Caco-2 (cell line): ENCODE measurements at places on chromosomes 1 and 21.

DNA sequence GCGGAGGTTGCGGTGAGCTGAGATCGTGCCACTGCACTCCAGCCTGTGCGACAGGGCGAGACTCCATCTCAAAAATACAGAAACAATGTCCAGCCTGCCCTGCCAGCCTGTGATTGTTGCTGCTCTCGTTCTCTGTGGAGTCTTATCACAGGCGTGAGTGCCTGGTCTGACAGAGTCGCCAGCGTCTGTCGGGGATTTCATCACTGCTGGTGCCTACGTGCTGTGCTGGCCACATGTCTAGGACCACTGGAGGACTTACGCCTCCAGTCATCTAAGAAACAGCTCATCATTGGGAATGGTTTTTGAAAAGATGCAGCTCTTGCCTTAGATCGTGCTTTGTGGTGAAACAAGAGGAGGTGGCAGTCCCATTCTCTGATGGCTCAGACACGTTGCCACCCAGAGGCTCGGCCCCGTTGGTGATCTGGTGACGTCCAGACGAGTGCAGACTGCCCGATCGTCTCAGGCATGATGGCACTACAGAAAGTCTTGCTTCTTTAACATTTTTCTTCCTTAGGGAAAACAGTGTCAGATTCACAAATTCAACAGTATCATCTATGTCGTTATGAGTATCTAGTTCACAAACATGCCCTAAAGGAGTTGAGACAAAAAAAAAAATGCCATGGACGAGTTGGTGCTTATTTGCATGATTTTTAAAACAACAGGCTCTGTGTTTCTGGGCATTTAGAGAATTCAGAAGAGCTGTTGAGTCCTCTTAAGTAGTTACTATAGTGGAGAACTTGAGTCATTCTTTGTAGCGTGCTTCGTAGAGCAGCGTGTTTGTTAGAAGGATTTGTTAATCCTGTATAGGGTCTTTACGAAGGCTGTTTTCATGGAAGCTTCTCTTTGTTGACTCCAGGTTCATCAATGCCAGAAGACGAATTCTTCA is 47.5 kb downstream of the CBS start:
- H3K4me1 ChIP-seq, result peaks cover 10% of the 10 kb centered on the region; the same call in 1 of the 2 replicates
- H3K27me3 ChIP-seq, result no peaks in the 10 kb centered on the region
- DNase-seq, result no peak
- no peak overlapping the region for H3K27ac ChIP-seq
- H3K4me3 ChIP-seq, result no peak overlapping the region

GRCh38 chr1:178382372-178382771 is 114.4 kb downstream of the CLEC20A start:
- no peaks in the 10 kb centered on the region for H3K4me1 ChIP-seq
- DNase-seq, result no peak
- H3K4me3 ChIP-seq, result no peak overlapping the region
- H3K36me3 ChIP-seq, result no peaks in the 10 kb centered on the region
- H3K27me3 ChIP-seq, result no peaks in the 10 kb centered on the region

DNA sequence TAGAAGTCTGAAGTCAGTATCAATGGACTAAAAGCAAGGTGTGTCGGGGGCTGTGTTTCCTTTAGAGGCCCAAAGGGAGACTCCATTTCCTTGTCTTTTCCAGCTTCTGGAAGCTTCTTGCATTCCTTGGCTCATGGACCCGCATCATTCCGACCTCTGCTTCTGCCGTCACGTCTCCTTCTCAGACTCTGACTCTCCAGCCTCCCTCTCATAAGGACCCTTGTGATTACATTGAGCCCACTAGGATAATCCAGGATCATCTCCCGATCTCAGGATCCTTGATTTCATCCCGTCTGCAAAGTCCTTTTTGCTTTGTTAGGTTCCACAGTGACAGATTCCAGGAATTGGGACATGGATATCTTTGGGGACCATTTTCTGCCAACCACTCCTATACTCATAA is 265.8 kb upstream of the CSF3R start:
- no peaks in the 10 kb centered on the region for H3K27me3 ChIP-seq
- H3K36me3 ChIP-seq, result no peaks in the 10 kb centered on the region
- H3K4me3 ChIP-seq, result no peak overlapping the region
- no peak for DNase-seq
- H3K27ac ChIP-seq, result no peak overlapping the region

GRCh38 chr1:54372978-54373377 is 33.2 kb downstream of the SSBP3 start:
- no peaks in the 10 kb centered on the region for H3K27me3 ChIP-seq
- H3K4me3 ChIP-seq, result no peak overlapping the region
- no peak overlapping the region for H3K27ac ChIP-seq
- no peak for DNase-seq

GRCh38 chr1:20555025-20555757 is 2.8 kb downstream of the FAM43B start:
- H3K27ac ChIP-seq, result no peak overlapping the region
- H3K36me3 ChIP-seq, result no peaks in the 10 kb centered on the region
- peaks cover 8% of the 10 kb centered on the region; the same call in 1 of the 2 replicates for H3K4me1 ChIP-seq
- DNase-seq, result no peak

DNA sequence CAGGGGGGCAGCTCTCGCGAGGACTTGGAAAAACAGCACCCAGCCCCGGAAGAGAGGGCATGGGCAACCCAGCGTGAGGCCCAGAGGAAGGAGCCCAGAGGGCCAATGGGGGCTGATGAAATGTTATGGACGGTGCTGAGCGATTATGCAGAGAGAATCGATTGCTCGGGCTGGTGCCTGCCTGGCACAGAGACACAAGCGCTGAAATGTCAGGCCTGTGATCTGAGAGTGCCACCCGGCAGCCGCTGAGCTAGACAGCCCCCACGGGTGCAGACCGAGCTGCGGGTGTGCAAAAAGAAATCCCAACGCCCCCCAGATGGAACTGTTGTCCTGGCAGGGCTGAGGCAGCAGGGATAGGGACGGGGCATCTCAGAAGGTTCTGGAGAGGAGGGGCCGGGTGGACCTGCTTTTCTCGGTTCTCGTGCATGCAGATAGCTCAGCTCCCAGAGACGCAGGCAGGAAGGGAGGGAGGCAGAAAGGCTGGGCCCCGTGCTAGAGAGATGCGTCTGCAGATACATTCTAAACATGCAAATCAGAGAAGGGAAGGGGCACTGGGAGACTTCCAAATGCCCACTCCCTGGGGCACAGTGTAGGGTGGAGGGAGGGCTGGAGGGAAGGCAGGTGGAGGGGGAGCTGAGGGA is 41.5 kb downstream of the TAS1R2 start:
- H3K4me1 ChIP-seq, result no peaks in the 10 kb centered on the region
- H3K4me3 ChIP-seq, result no peak overlapping the region
- no peaks in the 10 kb centered on the region for H3K36me3 ChIP-seq
- H3K27ac ChIP-seq, result no peak overlapping the region
- H3K27me3 ChIP-seq, result no peaks in the 10 kb centered on the region

- H3K27ac ChIP-seq, result no peak overlapping the region
- no peak for DNase-seq
- no peaks in the 10 kb centered on the region for H3K27me3 ChIP-seq
- H3K4me1 ChIP-seq, result no peaks in the 10 kb centered on the region
- H3K4me3 ChIP-seq, result no peak overlapping the region
- H3K36me3 ChIP-seq, result 0 out of 2 replicates have a peak, but pooled peaks cover 1% of the 10 kb centered on the region
These were observed 35.4 kb upstream of the TRAPPC10 start for GRCh38 chr21:43976661-43977060.

DNA sequence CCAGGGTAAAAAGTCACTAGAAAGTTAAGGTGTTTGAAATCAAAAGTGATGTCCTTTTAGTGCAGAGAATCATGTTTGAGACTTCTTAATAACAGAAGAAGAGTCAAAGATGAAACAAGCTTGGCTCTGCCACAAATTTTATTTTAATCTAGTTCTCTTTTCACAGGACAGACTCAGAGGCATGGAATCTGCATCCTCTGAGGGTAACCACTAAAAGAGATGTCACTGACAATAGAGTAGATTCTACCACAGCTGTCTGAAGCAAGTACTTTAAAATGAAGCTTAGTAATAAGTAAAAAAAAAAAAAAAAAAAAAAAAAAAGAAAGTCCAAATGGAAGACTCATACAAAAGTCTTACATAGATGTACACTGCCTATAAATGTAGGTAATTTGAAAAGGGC is 519.7 kb upstream of the PRMT6 start:
- no peaks in the 10 kb centered on the region for H3K4me1 ChIP-seq
- H3K4me3 ChIP-seq, result no peak overlapping the region
- H3K27ac ChIP-seq, result no peak overlapping the region
- no peak for DNase-seq
- H3K27me3 ChIP-seq, result no peaks in the 10 kb centered on the region

DNA sequence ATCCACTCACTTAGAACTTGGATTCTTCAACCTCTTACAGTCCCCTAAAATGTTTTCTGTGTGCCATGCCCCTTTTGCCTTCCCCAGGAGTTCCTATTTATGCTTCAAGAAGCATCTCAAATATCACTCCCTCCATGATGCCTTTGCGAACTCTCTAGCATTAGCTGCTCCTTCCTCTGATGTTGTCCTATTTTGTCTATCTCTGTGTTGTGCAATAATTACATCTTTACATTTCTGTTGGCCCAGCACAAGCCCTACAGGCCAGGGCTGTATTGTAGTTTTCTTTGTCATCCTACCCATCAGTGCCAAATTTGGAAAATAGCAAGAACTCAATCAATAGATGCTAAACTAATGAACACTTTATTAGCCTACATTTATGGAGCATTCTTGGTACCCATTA is 125.8 kb downstream of the ST6GALNAC5 start:
- H3K27me3 ChIP-seq, result no peaks in the 10 kb centered on the region
- no peak overlapping the region for H3K4me3 ChIP-seq
- H3K27ac ChIP-seq, result no peak overlapping the region
- no peaks in the 10 kb centered on the region for H3K4me1 ChIP-seq
- no peaks in the 10 kb centered on the region for H3K36me3 ChIP-seq

DNA sequence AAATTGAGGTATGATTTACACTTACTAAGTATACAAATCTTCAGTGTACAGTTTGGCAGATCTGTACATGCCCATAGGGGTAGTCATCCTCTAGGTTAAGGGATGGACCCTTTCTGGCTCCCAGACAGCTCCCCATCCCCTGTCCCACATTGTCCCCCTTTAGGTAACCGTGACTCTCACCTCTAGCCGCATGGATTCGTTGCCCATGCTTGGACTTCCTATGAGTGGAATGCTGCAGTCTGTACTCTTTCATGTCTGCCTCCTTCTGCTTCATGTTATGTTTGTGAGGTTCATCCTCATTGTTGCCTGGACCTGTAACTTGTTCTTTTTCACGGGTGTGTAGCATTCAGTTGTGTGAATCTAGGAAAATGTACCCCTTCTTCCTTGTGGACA is 20.3 kb downstream of the SLC37A1 start:
- DNase-seq, result no peak
- H3K4me3 ChIP-seq, result no peak overlapping the region
- no peaks in the 10 kb centered on the region for H3K36me3 ChIP-seq
- no peak overlapping the region for H3K27ac ChIP-seq
- no peaks in the 10 kb centered on the region for H3K4me1 ChIP-seq
- H3K27me3 ChIP-seq, result no peaks in the 10 kb centered on the region

DNA sequence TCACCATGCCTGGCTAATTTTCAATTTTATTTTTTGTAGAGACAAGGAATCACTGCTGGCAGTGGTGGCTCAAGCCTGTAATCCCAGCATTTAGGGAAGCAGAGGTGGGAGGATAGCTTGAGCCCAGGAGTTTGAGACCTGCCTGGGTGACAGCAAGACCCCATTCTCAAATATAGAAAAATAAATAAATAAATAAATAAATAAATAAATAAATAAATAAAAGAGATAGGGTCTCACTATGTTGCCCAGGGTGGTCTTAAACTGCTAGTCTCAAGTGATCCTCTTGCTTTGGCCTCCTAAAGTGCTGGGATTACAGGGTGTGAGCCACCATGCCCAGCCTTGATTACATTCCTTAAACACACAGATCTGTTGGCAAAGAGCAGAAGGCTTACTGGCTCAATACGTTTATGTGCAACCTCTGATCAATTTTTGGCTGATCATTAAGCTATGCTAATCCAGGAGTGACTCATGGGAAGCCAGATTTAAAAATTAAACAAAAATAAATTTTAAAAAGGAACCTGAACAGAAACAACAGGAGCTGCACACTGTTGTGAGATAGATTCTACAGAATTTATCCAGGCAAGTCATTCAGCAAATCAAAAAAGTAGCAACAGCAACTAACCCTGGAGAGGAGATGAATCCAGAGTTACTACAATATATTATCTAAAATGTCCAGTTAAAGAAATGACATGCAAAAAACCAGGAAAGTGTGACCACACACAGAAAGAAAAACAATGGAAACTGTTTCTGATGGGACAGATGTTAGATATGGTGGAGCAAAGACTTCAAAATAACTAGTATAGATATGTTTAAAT is 79.4 kb downstream of the RPE65 start:
- no peaks in the 10 kb centered on the region for H3K36me3 ChIP-seq
- no peak overlapping the region for H3K4me3 ChIP-seq
- no peak overlapping the region for H3K27ac ChIP-seq
- DNase-seq, result no peak
- no peaks in the 10 kb centered on the region for H3K4me1 ChIP-seq

DNA sequence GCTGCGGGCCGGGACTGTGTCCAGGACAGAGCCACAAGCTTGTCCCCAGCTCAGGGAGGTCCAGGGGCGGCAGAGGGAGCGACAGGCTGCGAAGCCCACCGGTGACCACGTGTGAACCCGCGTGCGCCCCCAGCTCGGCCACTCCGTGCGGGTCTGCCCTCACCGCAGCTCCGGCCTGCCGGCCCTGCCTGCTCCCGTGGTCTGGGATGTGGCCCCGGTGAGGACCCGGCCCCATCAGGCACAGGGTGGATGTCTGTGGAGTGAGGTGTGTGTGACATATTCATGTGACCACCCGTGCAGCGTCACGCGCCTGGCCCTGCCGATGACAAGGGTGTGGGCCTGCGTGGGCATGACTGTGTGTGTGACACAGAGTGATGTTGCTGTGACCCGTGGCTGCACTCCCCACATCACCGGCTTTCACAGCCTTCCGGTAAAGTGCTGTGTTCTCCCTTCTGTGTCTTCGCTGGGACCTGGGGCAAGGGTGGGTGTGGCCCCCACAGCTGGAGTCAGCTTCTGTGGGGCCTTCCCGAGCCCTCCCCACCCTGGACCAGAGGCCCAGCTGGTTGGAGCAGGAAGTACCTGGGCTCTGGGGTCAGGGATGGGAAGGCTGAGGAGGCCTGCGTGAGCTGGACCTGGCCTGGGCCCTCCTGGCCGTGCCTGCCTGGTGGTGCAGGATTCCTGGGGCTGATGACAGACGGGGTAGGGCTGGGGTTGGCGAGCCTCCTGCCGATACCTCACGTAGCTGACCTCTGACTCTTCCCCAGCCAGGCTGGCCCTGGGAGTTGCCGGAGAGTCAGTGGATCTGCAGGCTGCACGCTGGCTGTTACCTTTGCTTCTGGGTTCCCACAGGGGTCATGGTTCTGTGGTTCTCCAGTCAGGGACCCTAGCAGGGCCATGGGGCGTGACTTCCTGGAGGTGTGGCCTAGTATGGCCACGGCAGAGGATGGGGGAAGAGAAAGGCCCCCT is 4.1 kb downstream of the RNF223 start:
- peaks cover 26% of the 10 kb centered on the region for H3K4me1 ChIP-seq
- no peaks in the 10 kb centered on the region for H3K27me3 ChIP-seq
- H3K27ac ChIP-seq, result no peak overlapping the region
- no peaks in the 10 kb centered on the region for H3K36me3 ChIP-seq
- DNase-seq, result no peak

- H3K4me1 ChIP-seq, result peaks cover 12% of the 10 kb centered on the region; the same call in 1 of the 2 replicates
- H3K27ac ChIP-seq, result no peak overlapping the region
- peaks cover 4% of the 10 kb centered on the region for H3K36me3 ChIP-seq
- no peaks in the 10 kb centered on the region for H3K27me3 ChIP-seq
These were observed 707 bp downstream of the PRCC start for GRCh38 chr1:156767879-156768604.

GRCh38 chr1:168386949-168387586 is 106.4 kb downstream of the TBX19 start:
- peaks cover 3% of the 10 kb centered on the region; the same call in 1 of the 2 replicates for H3K36me3 ChIP-seq
- no peak overlapping the region for H3K4me3 ChIP-seq
- H3K4me1 ChIP-seq, result no peaks in the 10 kb centered on the region
